ENCODE measurements at places on chromosomes 6 and 20.
A peak's percentile ranks its signal among the peaks of the same experiment; 100 is the strongest.

- DNase-seq: no peak
Observed at GRCh38 chr6:132511831-132512220, 1.1 kb downstream of the STX7 start.

GRCh38 chr6:93581371-93581770, 162.0 kb upstream of the EPHA7 start:
- DNase-seq: no peak

GRCh38 chr6:151071295-151071694, 168.5 kb upstream of the AKAP12 start:
- DNase-seq: no peak

DNA sequence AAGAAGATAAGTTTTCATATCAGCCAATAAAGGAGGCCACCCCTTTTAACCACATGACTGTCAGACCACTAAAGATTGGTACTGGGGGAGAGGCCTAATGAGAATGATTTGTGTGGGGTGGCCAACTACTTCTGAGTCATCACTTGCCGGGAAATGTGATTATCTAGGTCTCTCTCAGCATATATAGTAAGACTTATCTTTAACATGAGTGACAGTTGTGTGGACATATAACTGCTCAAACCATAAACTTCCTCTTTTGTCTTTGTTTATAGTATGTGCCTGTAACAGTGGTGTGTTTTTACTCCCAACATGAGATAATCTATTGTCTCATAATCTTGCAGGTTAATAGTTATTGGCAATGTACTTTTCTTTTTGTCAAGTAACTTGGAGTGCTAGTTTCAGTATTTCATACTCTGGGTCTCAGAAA, 312.4 kb downstream of the CDKAL1 start:
- DNase-seq: no peak

GRCh38 chr20:33408716-33409654, 7.7 kb upstream of the CDK5RAP1 start:
- no peak for DNase-seq

DNA sequence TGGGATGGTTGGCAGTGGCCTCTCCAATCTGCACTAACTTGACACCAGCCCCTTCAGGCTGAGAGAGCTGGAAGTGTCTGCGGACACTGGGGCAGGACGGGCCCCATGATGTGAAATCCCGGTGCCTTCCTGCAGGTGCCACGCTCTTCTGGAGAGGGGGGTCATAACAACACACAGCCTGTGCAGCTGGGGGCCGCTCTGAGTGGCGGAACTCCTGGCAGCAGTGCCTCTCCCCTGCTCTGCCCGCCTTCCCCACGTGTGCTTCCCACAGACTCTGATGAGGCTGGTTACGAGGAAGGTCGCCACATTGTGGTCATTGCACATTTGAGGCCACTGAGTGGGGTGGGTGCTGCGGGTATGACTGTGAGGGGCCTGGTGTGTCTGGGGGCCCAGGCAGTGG, 145.2 kb downstream of the DTNBP1 start:
- no peak for DNase-seq

GRCh38 chr20:384723-385122, 4.2 kb downstream of the TRIB3 start:
- no peak for DNase-seq

DNA sequence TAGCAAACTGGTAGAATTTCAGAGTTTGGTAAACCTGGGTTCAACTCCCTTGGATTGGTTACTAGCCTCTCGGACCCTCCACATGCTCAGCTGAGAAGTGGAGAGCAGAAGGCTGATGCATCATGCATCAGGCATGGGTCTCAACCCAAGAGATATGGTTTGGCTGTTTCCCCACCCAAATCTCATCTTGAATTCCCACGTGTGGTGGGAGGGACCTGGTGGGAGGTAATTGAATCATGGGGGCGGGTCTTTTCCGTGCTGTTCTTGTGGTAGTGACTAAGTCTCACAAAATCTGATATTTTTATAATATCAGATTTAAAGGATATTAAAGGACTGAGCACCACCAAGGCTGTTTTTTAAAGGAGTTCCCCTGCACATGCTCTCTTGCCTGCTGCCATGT, 75.1 kb downstream of the PPP1R3G start:
- no peak for DNase-seq

GRCh38 chr20:59469267-59470252, 134.8 kb upstream of the PHACTR3 start:
- DNase-seq: no peak

- no peak for DNase-seq
Observed at GRCh38 chr20:18747090-18747489, 66.5 kb upstream of the SCP2D1 start.

- peak; percentile 22 for DNase-seq
Observed at GRCh38 chr6:90271831-90272230, 24.8 kb downstream of the BACH2 start.

GRCh38 chr20:19620446-19620845, 137.6 kb upstream of the RIN2 start:
- no peak for DNase-seq

DNA sequence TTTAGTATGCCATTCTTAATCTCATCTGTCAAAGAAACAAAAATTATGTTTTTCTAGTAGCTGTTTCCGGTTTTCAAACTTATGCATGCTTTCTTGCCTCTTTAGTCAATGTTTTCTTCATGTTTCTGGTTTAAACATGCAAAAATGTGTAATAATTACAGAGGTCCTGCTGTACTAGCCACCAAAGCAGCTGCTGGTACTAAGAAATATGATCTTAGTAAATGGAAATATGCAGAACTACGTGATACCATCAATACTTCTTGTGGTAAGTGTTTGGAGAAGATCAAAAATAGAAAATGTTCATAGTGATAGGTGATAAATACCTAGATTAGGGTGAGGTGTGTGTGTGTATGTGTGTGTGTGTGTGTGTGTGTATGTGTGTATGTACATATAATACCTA, 158.4 kb downstream of the MYO6 start:
- DNase-seq: no peak

- no peak for DNase-seq
Observed at GRCh38 chr6:100538086-100538485, 73.4 kb upstream of the SIM1 start.

DNA sequence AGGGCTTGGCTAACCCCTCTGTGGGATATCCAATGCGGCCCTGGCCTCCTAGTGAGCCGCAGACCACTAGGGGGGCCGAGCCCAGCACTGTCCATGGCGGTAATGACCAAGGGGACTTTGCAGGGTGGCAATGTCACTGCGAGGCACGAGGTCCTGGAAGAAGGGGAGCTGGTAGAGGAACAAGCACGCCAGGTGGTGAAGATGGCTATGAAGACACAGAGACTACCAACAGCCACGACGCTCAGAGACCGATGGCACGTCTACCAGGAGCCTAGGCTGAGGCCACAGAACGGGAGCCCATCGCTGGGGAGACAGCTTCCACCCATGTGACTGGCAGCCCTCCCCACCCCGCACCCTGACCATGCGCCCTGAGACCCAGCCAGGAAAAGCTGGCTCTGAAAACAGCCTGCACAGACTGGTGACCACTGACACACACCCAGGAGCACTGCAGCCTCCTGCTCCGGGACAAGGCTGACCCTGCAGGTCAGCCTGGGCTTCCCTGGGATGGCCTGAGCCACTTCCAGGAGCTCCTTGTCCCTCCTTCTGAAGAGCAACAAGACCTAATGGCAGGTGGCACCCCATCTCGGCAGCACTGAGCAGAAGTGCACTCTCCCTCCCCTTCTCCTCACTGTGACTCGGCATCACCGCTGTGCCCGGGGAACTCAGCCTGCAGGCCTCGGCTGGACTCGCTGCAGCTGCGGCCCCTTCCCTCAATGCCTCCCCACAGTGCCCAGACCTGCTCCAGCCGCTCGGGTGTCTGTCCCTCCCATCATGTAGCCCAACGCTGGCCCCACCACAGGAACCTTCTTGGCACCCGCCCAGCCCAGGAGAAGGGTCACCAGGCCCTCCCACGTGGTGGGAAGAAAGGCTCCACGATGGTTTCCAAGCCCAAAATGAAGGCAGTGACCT, 56.9 kb downstream of the GNAS-AS1 start:
- DNase-seq: no peak

GRCh38 chr6:125640441-125641150, 108.8 kb upstream of the HEY2 start:
- DNase-seq: no peak

DNA sequence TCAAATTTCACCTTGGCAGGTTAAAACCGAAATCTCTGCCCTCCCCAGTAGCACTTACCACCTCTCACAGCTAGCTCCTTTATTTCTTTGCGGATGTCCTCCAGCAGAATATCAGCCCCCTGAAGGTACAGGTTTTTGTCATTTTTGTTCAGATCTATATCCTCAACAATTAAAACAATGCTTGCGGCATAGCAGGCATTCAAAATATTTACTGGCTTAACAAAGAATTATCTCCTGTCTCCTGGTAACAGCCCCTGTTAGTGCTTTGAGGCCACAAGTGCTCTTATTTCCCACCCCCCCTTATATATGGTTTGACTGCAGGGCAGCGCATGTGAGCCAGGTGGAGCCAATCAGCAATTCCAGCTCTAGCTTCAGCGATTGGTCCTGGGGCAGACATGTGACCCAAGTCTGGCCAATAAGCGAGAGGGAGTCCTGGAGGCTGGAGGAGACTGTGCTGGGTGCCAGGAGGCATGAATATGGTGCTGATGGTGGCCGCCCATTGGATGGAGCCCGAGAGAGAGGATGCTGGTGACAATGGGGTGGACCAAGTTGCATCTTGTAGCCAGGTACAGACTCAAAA, 21.0 kb downstream of the SULF2 start:
- DNase-seq: no peak

DNA sequence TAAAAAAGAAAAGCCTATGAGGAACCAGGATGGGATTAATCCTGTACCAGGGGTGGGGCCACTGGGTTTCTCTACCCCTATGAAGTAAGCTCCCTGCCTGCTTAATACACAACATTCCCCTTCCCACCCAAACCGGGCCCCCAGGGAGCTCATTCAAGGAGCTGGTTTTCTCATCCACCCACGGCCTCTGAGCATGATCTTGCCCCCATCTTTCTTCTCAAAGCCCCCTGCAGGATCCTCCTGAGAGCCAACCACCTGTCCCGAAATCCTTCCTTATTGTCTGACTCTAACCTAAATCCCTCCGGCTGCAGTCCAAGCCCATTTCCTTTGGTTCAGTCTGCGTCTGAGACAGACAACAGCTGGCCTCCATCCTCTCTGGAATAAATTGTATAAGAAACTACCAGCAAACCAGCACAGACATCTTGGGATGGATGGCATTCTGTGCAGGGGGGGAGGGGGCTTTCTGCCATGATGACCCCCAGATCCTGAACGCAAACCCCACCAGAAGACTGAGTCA, 21.0 kb downstream of the KCNK5 start:
- no peak for DNase-seq

GRCh38 chr6:47180633-47181032, 129.1 kb downstream of the TNFRSF21 start:
- DNase-seq: no peak

DNA sequence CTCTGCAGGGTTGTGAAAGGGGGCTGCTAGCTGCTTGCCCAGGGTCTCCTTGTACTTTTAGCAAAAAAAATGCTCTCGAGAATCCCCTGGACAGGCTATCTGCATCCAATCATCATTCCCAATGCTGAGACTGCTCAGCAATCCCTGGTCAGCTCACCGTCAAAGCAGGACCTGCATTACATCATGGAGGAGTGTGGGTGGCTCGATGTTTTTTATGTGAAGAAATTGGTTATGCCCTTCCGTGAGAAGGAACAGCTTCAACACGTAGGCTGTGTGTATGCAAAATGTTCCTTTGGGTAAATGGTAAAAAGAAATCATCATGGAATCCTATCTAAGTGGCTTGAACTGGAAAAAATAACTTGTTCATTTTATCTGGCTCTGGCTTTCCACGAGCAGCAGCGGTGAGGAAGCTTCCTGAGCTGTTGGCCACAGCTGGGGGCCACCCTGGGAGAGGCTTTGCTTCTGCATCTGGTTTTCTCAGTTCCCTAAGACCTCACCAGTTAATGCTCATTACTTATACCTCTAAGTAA, 111.4 kb downstream of the FYN start:
- no peak for DNase-seq

DNA sequence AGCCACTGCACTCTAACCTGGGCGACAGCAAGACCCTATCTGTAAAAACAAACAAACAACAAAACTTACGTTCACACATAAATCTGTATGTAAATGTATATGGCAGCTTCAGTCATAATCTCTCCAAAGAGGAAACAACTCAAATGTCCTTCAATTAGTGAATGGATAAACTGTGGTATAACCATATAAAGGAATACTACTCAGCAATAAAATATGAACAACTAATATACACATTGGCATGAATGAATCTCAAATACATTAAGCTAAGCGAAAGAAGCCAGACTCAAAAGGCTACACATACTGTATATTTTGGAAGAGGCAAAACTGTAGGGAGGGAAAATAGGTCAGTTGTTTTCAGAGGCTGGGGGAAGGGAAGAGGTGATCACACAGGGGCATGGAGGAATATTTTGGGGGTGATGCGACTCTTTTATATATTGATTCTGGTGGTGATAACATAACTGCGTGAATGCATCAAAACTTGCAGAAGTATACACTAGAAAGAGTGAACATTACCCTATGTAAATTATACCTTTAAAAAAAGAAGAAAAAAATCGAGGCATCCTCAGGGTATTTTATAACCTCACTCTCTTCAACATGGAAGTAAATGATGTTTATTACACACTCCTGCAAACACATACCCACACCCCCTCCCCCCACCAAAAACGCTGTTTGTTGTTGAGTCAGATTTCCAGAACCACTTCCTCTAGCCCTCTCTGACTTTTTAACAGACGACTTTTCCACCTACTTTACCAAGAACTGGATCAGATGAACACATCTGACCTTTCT, 115.2 kb upstream of the RNF24 start:
- no peak for DNase-seq

GRCh38 chr6:6750594-6751265, 162.2 kb downstream of the LY86 start:
- DNase-seq: no peak

GRCh38 chr6:82076916-82077315, 170.6 kb downstream of the IBTK start:
- DNase-seq: no peak

GRCh38 chr6:78916411-78916810, 49.1 kb downstream of the IRAK1BP1 start:
- DNase-seq: no peak

GRCh38 chr6:44702292-44702691, 314.8 kb downstream of the CDC5L start:
- DNase-seq: no peak

DNA sequence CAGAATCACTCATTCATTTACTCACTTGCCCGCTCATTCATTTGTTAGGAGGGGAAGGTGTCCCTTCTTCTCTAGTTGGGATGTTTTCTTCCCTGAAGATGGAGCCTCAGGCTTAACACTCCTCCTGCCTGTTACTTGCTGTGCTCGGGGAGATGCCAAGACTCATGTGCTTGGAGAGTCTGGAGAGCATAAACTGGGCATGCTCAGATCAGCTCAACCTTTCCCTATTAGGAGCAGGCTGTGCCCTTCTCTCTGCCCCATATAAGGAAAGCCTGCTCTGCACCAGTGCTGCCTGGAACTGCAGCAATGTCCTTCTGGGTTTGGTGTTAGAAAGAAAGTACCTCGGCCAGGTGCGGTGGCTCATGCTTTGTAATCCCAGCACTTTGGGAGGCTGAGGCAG, 18.0 kb upstream of the UBE2V1 start:
- DNase-seq: no peak

- DNase-seq: no peak
Observed at GRCh38 chr6:47352194-47352920, 42.7 kb upstream of the TNFRSF21 start.

Data from CD4-positive, alpha-beta T cell treated with Interleukin-1 beta for 1 hour (primary cell).